ENCODE measurements at places on chromosomes 5 and 9.

DNA sequence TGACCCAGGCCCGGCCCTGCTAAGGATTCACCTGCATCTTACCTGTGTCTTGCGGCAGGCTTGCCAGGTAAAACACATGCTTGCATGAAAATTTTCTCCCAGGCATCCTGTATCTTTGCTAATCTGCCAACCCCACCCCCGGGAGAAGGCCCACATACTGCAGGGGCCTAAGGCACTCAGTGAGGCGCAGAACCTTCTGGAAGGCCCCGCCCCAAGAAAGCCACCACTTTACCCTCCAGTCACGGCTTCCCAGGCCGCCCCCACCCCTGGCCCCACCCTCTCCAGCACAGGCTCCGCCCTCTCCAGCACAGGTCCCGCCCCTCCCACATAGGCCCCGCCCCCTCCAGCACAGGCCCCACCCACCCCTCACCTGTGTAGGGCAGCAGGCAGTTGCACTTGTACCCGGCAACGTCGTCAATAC lies 29.8 kb upstream of the SEC16A start:
- no peak for DNase-seq

- no peak for DNase-seq
Observed at GRCh38 chr5:79850316-79850822, 140.7 kb downstream of the MTX3 start.

DNA sequence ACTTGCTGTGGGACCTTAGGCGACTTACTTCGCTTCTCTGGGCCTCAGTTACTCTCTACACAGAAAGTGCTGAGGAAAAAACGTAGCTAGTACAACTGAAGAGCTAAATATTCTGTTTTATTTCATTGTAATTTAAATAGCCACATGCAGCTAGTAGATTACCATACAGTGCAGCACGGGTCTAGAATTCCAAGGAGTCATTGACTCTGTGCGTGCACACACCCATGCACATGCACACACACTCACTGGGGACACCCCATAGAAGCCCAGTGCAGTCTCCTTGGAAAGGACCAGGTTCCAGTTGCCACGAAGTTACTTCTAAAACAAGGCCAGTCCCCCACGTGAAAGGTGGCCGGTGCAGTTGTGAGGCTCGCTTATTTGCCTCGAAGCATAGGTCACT lies 17.0 kb downstream of the URM1 start:
- DNase-seq, result no peak

GRCh38 chr9:106889061-106889590 lies 26.2 kb downstream of the ZNF462 start:
- DNase-seq, result no peak

DNA sequence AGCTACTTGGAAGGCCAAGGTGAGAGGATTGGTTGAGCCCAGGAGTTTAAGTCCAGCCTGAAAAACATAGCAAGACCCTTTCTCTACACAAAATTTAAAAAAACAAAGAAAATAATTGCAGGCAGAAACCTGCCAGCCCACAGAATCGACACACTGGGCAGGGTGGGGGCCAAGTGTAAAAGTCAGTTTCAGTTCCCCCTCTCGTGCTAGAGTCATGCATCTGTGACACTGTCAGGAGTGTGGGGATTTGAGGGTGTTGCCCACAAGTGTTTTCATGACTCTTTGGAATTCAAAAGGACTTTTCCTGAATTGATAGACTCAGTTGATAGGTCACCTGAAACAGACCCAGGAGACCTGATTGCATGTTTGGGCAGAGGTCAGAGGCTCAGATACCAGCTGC lies 47.6 kb downstream of the PRRC2B start:
- no peak for DNase-seq

Measured in stimulated activated CD8-positive, alpha-beta memory T cell treated with anti-CD3 and anti-CD28 coated beads, Interleukin-4, amount 100 ng/mL, for 4 hours (primary cell).